Mucosa of gallbladder (tissue), 1 donor: ENCODE measurements at places on chromosomes 6 and 20. TPM values are rescaled to one million over a fixed set of nuclear protein-coding genes. Genes with fewer than 3 reads are reported as not detected.
A peak's percentile ranks its signal among the peaks of the same experiment; 100 is the strongest.

DNA sequence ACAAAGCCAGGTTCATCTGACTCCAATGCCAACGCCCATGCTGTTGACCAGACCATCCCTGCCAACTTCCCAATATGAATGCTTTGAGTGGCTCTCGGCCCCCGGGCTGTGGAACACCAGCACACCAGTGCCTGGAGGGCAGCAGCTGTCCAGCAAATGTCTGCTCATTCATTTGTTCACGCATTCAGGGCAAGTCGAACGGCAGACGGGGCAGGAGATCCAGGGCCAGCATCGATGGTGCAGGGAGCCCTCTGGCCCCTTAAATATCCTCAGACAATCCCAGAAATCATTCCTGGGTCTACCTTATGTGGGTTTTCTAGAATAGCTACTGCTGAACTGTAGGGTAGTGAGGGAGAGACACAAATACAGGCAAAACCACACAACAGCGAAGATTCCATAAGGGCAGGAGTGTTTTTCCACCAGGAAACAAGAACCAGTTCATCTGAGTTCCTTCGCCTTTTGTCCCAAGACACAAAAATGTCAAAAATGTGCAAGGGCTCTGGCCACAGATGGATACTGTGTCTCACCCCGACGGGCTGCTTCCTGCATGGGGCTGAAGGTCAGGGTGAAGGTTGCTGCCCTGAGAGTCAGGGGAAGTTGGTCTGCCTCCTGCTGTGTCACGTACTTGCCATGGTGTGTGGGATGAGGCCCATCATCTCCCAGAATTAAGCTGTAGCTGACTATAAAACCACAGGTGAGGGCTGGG lies 15.5 kb downstream of the RIPOR3 start:
- no peak for DNase-seq

DNA sequence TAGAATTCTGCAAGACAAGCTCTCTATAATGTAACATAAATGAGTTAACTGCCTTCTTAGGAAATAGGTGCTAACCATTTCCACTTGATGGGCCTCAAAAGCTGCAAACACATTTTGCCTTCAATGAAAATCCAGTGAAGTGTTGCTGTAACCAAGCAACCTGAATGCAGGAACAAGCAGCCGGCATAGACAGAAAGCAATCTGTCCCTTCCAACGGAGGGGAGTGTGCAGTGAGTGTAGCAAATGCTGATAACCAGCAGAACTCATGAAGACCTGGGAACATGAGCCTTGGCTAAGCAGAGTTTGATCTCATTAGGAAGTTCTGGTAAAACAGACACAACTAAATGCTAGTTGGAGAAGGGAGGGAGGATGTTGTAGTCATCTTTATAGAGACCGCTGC lies 697.8 kb downstream of the KIF16B start:
- DNase-seq, result no peak

- DNase-seq, result peak; percentile 33
Measured at GRCh38 chr6:53854843-53855567, 60.2 kb downstream of the LRRC1 start.

GRCh38 chr6:322259-322930 lies 30.1 kb downstream of the DUSP22 start:
- no peak for DNase-seq

DNA sequence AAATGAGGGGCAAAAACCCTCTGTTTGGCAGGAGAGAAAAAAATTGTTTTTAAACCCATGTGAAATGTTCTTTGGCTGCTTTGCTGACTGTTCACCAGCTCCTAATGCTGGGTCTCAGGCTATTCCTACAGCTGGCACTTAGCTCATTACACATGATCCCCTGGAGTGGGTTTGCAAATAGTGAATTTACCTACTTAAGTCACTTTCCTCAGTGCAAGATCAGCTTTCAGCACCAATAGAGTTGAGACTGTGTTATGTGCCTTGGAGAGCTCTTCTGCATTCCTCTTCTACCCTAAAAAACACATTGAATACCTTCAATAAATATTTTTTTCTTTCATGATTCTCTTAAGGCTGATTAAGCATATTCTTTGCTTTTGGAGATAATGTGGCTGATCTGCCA lies 58.4 kb upstream of the PRDM1 start:
- no peak for DNase-seq

DNA sequence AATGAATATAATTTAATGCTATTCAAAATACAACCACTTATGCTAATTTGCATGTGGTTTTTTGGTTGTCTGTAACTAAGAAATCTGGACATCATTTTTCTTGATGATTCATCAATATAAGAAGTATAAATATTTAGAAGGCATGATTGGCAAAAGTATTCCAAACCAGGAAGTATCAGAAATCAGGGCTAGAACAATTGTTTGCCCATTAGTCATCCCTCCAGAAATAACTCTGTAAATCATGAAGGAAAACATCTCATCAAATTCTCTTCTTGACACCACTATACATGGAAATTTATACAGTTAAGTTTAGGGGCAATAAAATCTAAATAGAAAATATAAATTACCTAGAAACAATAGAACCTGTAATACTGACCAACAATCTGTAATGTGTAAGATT lies 554.7 kb upstream of the HS3ST5 start:
- no peak for DNase-seq

NKX2-4 gene
- total RNA-seq, result not detected

- peak; percentile 85 for DNase-seq
Measured at GRCh38 chr6:43143235-43144128, 27.6 kb upstream of the SRF start.

DNA sequence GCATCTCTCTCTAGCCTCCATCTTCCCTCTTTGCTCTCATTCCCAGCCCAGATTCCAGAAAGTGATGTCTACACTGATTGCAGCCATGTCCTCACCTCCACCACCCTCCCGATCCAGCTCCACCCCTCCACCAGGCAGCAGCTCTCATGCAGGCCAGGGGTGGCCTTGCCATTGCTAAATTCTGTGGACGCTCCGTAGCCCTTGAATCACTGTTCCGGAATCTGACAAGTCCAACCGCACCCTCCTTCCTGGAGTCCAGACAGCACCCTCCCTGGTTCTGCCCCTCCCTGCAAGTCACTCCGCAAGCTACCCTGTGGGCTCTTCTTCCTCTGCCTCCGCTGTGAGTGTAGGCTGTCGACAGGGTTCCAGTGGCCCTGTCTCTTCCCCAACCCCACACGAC lies 26.2 kb downstream of the TNXB start:
- DNase-seq, result no peak

DNA sequence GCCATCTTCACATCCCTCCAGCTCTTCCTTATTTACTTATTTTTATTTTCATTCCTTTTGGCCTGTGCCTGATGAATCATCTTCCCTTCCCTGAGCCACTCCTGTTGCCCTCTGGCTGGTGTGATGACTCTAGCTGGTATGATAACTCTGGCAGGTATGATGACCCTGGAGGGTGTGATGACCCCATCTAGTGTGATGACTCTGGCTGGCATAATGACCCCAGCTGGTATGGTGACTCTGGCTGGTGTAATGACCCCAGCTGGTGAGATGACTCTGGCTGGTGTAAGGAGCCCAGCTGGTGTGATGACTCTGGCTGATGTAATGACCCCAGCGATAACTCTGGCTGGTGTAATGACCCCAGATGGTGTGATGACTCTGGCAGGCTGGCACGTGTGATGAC lies 426.8 kb downstream of the QKI start:
- DNase-seq, result no peak
